Glutamatergic neuron (in vitro differentiated cells): ENCODE measurements at places on chromosomes 5 and 9. TPM values are rescaled to one million over a fixed set of nuclear protein-coding genes. Genes with fewer than 3 reads are reported as not detected.

DNA sequence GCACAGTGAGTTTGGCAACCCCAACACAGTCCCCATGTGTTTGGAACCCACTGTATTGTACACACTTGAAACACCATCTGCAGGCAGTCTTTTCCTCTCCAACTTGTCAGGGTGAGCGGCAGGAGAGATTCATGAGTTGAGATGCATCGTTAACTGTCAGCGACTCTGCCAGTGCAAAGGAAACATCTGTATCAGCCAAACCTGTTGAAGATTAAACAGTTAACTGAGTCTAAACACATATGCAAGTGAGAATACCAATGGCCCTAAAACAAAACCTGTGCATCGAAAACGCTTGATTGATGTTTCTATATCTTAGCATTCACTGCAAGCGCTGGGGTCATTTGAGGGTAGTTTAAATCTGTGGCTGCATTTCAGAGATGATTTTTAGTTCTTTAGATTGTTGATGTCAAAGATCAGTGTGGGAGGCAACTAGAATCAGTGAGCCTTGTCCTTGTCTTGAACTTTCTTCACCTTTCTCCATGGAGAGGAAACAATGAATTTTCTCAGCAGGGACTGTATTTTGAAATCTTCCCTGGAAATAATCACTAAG, 41.3 kb upstream of the PAM start:
- peaks cover 3% of the 10 kb centered on the region for H3K36me3 ChIP-seq
- DNase-seq: no peak
- H3K27ac ChIP-seq: no peak overlapping the region
- H3K4me1 ChIP-seq: no peaks in the 10 kb centered on the region
- no peak overlapping the region for H3K4me3 ChIP-seq
- peaks cover 2% of the 10 kb centered on the region for H3K27me3 ChIP-seq

- H3K27me3 ChIP-seq: peaks cover 2% of the 10 kb centered on the region
- no peaks in the 10 kb centered on the region for H3K36me3 ChIP-seq
- H3K4me3 ChIP-seq: no peak overlapping the region
- DNase-seq: no peak
- no peaks in the 10 kb centered on the region for H3K4me1 ChIP-seq
Measured at GRCh38 chr9:26033336-26033735, 355.1 kb upstream of the TUSC1 start.

- no peak overlapping the region for H3K27ac ChIP-seq
- DNase-seq: no peak
- H3K4me1 ChIP-seq: no peaks in the 10 kb centered on the region
- H3K4me3 ChIP-seq: no peak overlapping the region
- no peaks in the 10 kb centered on the region for H3K36me3 ChIP-seq
Measured at GRCh38 chr5:99122976-99123375, 194.2 kb upstream of the CHD1 start.

GRCh38 chr5:86038566-86038965, 579.2 kb upstream of the COX7C start:
- H3K36me3 ChIP-seq: no peaks in the 10 kb centered on the region
- DNase-seq: no peak
- no peaks in the 10 kb centered on the region for H3K4me1 ChIP-seq
- no peaks in the 10 kb centered on the region for H3K27me3 ChIP-seq
- no peak overlapping the region for H3K27ac ChIP-seq

GRCh38 chr5:73305386-73305785, 132.4 kb downstream of the TMEM174 start:
- H3K4me3 ChIP-seq: no peak overlapping the region
- DNase-seq: no peak
- peaks cover 17% of the 10 kb centered on the region for H3K4me1 ChIP-seq
- peaks cover 19% of the 10 kb centered on the region for H3K36me3 ChIP-seq
- peaks cover 36% of the 10 kb centered on the region for H3K27me3 ChIP-seq

GRCh38 chr9:19555214-19555613, 146.4 kb downstream of the ACER2 start:
- H3K4me3 ChIP-seq: no peak overlapping the region
- H3K36me3 ChIP-seq: peaks cover 16% of the 10 kb centered on the region
- DNase-seq: no peak
- no peak overlapping the region for H3K27ac ChIP-seq
- no peaks in the 10 kb centered on the region for H3K27me3 ChIP-seq

GRCh38 chr9:72856972-72857623, 95.8 kb downstream of the ALDH1A1 start:
- no peaks in the 10 kb centered on the region for H3K36me3 ChIP-seq
- DNase-seq: no peak
- H3K27ac ChIP-seq: peak overlapping the region; percentile 23
- H3K4me3 ChIP-seq: no peak overlapping the region
- H3K27me3 ChIP-seq: no peaks in the 10 kb centered on the region
- H3K4me1 ChIP-seq: peaks cover 8% of the 10 kb centered on the region

- peaks cover 5% of the 10 kb centered on the region for H3K4me1 ChIP-seq
- H3K27me3 ChIP-seq: peaks cover 16% of the 10 kb centered on the region
- DNase-seq: peak; percentile 37
- peak overlapping the region; percentile 52 for H3K4me3 ChIP-seq
Measured at GRCh38 chr5:1668141-1668721, 131.4 kb downstream of the MRPL36 start.

GRCh38 chr9:36980148-36980974, 53.7 kb downstream of the PAX5 start:
- peaks cover 11% of the 10 kb centered on the region for H3K27me3 ChIP-seq
- DNase-seq: peak; percentile 71
- H3K27ac ChIP-seq: peak overlapping the region; percentile 83
- H3K4me3 ChIP-seq: no peak overlapping the region

- no peaks in the 10 kb centered on the region for H3K36me3 ChIP-seq
- no peak overlapping the region for H3K27ac ChIP-seq
- peaks cover 3% of the 10 kb centered on the region for H3K4me1 ChIP-seq
- no peaks in the 10 kb centered on the region for H3K27me3 ChIP-seq
- no peak overlapping the region for H3K4me3 ChIP-seq
Measured at GRCh38 chr5:34510002-34510401, 146.1 kb upstream of the RAI14 start.

DNA sequence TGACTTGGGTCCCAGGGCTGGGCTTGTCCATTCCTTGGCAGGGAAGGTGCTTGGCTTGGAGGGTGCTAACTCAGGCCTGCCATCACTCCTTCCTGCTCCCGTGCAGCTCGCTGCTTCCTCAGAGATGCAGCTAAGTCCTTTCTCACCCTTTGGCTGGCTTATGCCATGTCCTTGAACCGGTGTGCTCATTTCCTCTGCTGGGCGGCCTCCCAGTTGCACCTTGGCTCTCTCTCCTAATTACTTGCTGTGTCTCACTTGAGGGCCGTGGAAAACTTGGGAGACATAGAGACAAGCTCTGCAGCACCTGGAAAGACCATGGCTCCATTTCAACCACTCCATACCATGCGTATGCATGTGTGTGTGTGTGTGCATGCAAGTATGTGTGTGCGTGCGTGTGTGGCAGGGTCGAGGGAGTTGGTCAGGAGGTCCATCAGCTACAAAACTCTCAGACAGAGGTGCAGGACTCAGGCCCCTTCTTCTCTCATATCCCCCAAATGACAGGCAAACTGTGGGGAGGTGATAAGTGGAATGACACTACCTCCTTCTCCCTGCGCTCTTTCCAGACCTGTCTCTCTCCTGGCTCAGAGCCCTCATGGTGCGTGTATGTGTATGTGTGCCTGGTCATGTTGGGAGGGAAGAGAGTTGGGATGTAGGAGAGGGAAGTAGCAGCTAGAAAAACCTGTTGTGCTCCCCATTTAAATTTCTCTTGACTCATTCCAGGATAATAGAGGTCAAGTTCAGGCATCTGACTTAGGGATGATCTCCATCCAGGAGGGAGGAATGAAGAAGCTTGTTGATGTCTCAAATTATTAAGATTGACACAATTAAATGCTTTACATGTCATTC, 17.6 kb upstream of the MTMR12 start:
- no peak overlapping the region for H3K4me3 ChIP-seq
- no peak for DNase-seq
- H3K36me3 ChIP-seq: peaks cover 13% of the 10 kb centered on the region
- H3K27me3 ChIP-seq: no peaks in the 10 kb centered on the region

GRCh38 chr9:76916231-76916630, 10.3 kb upstream of the PRUNE2 start:
- H3K4me1 ChIP-seq: no peaks in the 10 kb centered on the region
- H3K27me3 ChIP-seq: peaks cover 2% of the 10 kb centered on the region
- DNase-seq: no peak
- H3K4me3 ChIP-seq: no peak overlapping the region
- no peak overlapping the region for H3K27ac ChIP-seq

DNA sequence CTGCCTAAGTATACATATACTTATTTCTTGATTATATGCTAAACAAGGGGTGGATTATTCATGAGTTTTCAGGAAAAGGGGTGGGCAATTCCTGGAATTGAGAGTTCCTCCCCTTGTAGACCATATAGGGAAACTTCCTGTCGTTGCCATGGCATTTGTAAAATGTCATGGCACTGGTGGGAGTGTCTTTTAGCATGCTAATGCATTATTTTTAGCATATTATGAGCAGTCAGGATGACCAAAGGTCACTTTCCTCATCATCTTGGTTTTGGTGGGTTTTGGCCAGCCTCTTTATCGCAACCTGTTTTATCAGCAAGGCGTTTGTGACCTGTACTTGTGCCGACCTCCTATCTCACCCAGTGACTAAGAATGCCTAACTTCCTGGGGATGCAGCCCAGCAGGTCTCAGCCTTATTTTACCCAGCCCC, 80.9 kb downstream of the ALDH7A1 start:
- no peak overlapping the region for H3K27ac ChIP-seq
- no peak for DNase-seq
- H3K4me3 ChIP-seq: no peak overlapping the region

GRCh38 chr5:113161806-113162205, 185.2 kb downstream of the DCP2 start:
- peaks cover 46% of the 10 kb centered on the region for H3K4me1 ChIP-seq
- DNase-seq: no peak
- H3K4me3 ChIP-seq: no peak overlapping the region
- no peaks in the 10 kb centered on the region for H3K36me3 ChIP-seq
- H3K27me3 ChIP-seq: peaks cover 9% of the 10 kb centered on the region

DNA sequence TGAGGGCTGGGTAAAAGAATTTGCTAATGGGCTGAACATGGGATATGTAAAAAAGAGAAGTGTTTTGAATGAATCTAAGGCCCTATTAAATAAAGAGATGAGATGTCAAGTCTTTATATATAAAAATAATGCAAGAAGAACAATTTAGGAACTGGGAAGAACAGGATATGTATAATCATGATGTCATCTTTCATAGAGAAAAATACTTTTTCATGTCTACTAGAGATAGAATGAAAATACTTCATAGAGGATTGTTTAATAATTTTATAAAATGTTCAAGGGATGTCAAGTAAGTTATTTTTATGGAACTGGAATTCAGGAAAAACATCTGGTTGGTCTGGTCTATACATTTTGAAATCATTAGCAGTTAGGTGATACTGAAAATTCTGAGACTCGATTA, 799.0 kb upstream of the CTNND2 start:
- peaks cover 3% of the 10 kb centered on the region for H3K27me3 ChIP-seq
- H3K27ac ChIP-seq: no peak overlapping the region
- no peak overlapping the region for H3K4me3 ChIP-seq
- no peaks in the 10 kb centered on the region for H3K4me1 ChIP-seq

DNA sequence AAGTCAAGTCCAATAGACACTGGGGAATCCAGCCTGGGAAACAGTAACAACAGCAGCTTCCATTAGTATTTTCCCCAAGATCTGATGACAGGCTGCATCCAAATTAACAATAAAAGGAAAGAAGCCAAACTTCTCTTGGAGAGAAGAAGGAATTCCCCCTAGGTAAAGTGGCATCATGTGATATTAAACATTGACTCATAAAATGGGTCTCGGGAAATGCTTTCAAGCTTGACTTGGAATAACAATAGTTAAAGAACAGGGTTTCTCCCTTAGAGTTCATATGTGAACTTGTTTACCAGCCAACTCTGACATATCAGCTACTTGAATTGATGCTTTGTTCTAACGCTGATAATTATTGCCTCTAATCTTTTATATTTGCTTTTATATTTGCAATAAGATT, 45.4 kb downstream of the ENTREP1 start:
- H3K4me1 ChIP-seq: no peaks in the 10 kb centered on the region
- no peak for DNase-seq
- peaks cover 5% of the 10 kb centered on the region for H3K36me3 ChIP-seq
- H3K27ac ChIP-seq: no peak overlapping the region
- H3K27me3 ChIP-seq: peaks cover 2% of the 10 kb centered on the region

DNA sequence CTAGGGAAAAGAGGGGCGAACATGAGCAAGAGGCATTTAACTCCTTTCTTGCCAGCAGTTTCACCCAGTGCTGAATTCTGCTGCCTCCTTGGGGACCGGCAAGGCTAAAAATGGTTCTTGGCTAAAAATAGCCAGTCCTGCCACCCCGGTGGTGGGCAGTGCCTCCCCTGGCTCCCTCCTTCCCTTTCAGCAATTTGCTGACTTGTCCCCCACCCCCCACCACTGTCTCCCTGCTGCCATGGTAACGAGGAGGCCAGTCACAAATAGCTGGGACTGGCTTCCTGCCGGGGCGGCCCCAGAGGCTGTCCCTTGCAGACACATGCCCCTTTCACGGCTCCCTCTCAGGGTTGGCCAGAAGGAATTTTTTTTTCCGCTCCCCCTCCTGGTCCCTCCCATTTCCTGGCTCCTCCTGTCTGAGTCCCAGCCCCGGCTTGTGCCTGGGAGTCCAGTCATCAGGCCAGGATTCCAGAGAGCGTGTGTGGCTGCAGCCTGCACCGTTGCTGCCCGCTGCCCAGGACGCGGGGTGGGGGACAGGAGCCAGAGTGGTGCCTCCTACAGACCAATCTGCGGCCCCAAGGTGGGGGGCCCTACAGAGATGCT, 130.3 kb downstream of the RGS3 start:
- H3K4me1 ChIP-seq: peaks cover 6% of the 10 kb centered on the region
- peak overlapping the region; percentile 81 for H3K27ac ChIP-seq
- peak; percentile 85 for DNase-seq
- no peaks in the 10 kb centered on the region for H3K36me3 ChIP-seq
- H3K4me3 ChIP-seq: peak overlapping the region; percentile 83

DNA sequence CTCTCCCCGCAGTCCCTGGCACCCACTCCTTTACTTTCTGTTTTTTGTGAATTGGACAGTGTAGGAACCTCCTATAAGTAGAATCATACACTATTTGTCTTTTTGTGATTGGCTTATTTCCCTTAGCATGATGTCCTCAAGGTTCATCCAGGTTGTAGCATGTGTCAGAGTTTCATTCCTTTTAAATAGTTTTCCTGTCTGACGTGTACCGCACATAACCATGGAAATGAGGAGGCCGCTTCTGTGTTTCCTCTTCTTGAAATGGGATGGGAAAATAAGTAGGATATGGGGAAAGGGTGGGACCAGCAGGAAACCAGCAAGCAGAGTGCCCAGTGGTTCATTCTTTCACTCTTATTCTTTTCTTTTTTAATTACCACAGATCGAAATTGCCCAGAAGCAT, 72.6 kb upstream of the ENTREP1 start:
- no peaks in the 10 kb centered on the region for H3K27me3 ChIP-seq
- no peak overlapping the region for H3K27ac ChIP-seq
- H3K4me3 ChIP-seq: no peak overlapping the region
- no peaks in the 10 kb centered on the region for H3K4me1 ChIP-seq
- no peak for DNase-seq

Gene SEMA6A
- 424 TPM for total RNA-seq

Gene OLFM1
- 387 TPM for total RNA-seq

Gene FABP6
- total RNA-seq: 7.7 TPM

Gene HAVCR1
- total RNA-seq: not detected

Gene S1PR3
- 2.9 TPM for total RNA-seq

Gene CENPK
- 11.9 TPM for total RNA-seq

Gene OTP
- 0.17 TPM for total RNA-seq

Gene C5orf63
- 11.8 TPM for total RNA-seq

Gene GRIA1
- not detected for total RNA-seq

Gene OR1J2
- total RNA-seq: not detected

Gene LCN2
- total RNA-seq: not detected

Gene IGIP
- 0.98 TPM for total RNA-seq

Gene OR1J1
- total RNA-seq: not detected

Gene SPINK1
- not detected for total RNA-seq
